Activated T-helper 1 cell treated with anti-CD3 and anti-CD28 coated beads, Interleukin-2, amount 50 U/mL, for 16 hours (primary cell): ENCODE measurements at places on chromosomes 5 and 9.

- DNase-seq, result no peak
Measured at GRCh38 chr5:124995421-124995820, 249.0 kb upstream of the ZNF608 start.

- no peak for DNase-seq
Measured at GRCh38 chr5:95988094-95988493, 26.4 kb upstream of the ELL2 start.

DNA sequence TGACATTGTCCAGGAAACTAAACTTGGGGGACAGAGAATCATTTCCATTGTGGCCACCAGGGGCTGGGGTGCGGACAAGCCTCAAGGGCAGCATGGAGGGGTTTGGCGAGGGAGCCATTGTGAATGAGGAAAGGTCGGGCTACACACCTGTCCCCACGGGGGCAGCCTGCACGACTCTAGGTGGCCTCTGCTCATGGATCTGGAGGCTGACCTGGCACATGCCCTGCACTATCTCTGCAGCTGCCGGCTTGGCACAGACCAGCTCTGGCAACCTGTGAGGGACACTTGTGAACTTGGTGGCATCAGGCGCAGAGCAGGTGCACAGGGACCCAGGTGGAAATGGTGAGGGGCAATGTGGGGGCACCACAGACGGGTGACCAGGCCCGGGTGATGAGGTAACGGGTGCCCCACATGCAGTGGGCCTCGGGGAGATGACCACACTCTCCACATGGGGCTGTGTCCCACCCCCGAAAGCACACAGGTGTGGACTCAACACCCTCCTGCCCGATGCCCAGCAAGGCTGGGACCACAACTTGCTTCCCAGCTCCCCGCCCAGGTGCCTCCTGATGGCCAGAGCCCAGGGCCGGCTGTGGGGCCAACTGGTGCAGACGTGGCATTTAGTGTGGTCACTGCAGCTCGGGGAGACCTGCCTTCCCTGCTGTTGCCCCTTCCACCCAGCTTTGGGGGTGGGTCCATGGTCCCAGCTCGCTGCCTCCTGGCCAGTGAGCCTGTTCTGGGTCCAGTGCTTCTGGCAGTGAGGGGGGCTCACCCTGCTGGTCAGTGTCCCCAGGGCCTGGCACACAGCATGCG, 60.9 kb upstream of the UBAC1 start:
- DNase-seq, result no peak

DNA sequence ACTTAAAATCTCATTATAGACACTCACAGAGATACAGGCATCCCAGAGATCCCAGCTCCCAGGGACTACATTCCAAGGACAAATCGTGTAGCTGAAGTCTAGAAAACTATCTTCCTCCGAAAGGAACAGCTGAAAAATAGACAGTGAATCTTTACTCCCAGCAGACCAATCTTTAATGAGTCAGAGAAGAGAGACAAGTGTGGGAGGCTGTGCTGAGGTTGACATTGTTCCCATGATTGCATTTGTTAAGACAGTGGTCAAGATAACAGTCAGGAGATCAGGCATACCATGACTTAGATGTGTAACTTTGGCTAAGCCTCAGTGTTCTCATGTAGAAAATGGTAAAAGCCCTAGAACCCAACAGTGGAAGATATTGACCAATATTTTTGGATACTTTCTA, 120.7 kb downstream of the PAPPA start:
- DNase-seq, result no peak

DNA sequence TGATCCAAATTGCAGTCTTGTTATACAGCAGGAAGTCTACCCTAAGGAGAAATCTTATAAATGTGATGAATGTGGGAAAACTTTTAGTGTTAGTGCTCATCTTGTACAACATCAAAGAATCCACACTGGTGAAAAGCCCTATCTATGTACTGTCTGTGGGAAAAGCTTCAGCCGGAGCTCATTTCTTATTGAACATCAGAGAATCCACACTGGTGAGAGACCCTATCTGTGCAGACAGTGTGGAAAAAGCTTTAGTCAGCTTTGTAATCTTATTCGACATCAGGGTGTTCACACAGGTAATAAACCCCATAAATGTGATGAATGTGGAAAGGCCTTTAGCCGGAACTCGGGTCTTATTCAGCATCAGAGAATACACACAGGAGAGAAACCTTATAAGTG, 10.4 kb downstream of the ZNF189 start:
- DNase-seq, result no peak

DNA sequence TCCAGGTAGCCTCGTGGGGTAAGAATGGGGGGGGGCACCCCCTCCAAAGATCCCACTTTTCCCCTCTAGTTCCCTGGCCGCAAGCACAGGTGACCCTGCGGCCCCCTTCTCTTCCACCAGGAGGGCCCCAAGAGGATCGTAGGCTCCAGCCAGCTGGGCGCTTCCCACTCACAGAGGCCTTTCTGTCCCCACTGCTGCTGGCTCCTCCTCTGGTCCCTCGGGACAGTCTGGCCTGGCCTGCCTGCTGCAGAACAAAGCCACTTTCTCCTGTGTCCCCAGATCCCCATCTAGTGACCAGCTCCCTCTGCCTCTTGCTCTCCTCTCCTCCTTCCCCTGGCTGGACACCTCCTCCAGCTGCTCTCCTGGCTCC, 534 bp upstream of the SAPCD2 start:
- no peak for DNase-seq

- DNase-seq, result no peak
Measured at GRCh38 chr5:73170522-73170921, 2.5 kb upstream of the TMEM174 start.

- no peak for DNase-seq
Measured at GRCh38 chr5:128597156-128597555, 59.1 kb upstream of the FBN2 start.

DNA sequence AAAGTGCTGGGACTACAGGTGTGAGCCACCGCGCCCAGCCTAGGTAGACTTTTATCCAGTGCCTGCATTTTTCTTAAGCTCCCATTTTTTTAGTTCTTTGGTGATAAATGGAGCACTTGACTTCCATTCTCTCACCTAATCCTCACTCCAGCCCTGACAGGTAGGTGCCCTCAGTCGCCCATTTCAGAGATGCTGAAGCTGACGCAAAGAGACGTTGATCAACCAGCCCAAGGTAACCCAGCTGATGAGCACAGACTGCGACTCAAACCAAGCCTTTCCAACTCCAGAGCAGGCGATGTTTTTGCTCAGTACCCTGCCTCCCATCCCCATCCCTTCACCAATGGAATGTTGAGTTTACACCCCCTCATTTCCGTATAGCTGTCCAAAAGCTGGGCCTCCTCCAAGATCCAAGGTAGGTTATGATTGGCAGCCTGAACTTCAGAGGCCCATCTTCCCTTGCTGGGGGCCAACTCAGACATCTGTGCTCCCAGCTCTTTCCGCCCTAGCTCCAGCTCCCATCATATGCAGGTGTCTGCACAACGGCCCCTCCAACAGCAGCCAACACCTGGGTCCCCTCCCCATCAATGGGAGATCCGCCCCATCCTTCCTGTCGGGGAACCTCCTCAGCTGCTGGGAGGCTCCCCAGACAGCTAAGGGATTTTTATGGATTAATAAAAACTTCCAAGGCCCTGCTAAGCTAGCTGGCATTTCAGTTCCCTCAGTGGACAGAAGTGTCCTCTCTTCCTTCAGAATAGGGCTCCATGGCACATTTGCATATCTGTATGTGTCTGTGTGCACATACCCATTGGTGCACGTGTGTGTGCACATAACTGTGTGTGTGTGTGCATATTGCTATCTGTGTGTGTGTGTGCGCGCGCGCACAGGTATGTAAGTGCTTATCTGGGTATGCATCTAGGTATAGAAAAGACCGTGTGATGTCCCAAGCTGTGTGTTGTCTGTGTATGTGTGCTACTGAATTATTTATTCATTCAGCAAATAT, 39.3 kb upstream of the VDAC1 start:
- DNase-seq, result no peak

DNA sequence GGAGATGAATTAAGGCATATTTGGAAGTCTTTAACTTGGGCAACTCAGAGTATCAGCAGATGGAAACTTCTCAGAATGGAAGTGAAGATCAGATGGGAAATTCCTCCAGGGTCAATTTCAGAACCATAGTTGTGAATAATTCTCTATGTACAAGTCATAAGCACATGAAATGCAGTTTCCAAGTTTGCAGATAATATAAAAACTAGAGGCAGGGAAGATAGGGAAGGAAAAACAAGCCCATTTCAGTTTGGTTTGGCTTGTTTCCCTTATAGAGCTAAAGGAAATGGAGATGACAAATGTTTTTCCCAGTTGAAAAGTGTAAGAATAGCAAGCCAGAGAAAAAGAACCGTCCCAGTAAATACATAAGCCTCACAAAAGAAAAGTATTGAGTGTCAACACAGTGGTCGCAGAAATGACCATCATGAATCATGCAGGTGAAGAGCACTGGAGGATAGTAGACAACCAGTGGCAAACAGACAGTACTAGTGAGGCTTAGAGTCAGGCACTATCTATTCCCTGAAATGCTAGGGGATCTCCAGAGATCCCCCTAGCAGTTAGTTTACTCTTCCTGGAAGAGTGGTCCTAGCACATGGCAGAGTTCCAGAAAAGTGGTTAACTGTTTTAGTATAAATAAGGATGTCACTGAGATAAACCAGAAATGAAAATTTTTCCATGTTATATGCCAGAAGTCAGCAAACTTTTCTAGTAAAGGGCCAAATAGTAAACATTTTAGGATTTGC, 245.9 kb downstream of the SAXO1 start:
- no peak for DNase-seq

GRCh38 chr9:92634712-92635605, 35.0 kb downstream of the IPPK start:
- peak; percentile 25 for DNase-seq

DNA sequence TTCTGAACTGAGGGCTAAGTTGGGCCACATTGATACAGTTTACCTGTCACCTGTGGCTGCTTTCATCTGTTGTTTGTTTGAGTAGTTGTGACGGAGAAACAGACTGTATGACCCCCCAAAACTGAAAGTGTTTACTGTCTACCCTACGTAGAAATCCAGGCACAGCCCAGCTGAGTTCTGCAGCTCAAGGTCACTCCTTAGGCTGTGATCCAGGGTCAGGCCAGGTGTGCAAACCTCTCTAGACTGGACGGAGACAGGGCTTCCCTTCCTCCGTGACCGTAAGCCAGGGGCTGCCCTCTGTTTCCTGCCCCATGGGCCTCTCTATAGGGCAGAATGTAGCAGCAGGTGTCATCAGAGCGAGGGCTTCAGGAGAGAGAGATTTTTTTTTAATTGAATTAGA, 207.9 kb upstream of the OTULINL start:
- DNase-seq, result no peak

DNA sequence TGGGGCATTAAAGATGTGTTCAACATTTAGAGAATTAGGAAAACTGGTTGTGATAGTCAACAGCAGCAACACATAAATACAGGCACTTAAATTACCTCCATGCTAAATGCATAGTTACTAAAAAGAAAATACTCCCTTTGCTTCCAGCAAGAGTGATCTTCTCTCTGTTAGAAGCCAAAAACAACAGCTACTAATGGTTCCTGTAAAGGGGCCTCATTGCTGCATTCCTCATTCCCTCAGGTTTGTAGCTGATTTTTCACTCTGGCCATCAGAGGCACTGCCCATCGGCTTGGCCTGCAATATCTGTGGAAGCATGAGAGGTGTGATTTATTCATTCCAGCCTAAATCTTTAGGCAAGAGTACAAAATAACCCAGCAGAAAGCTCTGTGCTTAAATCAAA, 466.0 kb upstream of the ADAMTS16 start:
- DNase-seq, result no peak

- no peak for DNase-seq
Measured at GRCh38 chr5:171427318-171428167, 8.1 kb downstream of the FGF18 start.

- no peak for DNase-seq
Measured at GRCh38 chr5:135348918-135349317, 50.1 kb downstream of the MACROH2A1 start.

- no peak for DNase-seq
Measured at GRCh38 chr9:35847792-35848572, 19.0 kb downstream of the TMEM8B start.

GRCh38 chr5:83353774-83354173, 117.8 kb upstream of the VCAN start:
- DNase-seq, result no peak

- no peak for DNase-seq
Measured at GRCh38 chr5:118596255-118596654, 392.1 kb downstream of the DTWD2 start.

DNA sequence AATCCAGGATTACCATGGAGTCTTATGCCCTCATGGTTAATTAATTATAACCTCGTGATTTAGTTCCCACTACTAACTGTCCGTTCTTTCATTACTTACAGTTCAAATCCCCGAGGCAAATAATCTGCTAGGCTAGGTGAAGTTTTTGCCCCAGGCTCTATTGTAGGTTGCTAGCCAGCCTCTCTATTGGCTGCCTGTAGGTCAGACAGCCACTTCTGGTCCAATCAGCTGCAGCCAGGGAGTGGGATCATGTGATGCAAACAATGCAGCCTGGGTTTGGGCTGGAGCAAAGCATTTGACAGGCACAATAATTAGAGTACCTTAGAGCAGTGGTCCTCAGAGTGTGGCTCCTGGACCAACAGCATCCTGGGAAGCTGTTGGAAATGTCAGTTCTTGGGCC, 17.7 kb downstream of the TMEM252 start:
- no peak for DNase-seq

DNA sequence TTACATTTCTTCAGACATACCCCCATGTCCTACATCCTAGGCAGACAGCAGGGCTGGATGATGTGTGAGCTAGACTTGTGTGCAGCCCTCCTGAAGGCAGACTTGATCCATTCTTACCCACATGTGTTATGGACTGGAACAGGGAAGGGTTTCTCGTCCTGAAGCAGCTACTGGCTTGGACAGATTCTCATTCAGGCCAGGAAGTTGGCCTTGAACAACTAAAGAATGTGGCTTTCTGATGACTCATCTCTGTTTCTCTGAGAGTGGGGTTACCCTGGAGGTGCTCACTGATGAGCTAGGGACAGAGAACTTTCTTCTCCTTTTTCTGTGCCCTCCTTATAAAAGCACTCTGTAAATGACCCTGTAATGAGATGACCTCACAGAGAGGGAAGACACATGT, 246.5 kb downstream of the PCSK5 start:
- DNase-seq, result no peak

GRCh38 chr5:121758615-121759014, 93.1 kb upstream of the FTMT start:
- DNase-seq, result no peak

DNA sequence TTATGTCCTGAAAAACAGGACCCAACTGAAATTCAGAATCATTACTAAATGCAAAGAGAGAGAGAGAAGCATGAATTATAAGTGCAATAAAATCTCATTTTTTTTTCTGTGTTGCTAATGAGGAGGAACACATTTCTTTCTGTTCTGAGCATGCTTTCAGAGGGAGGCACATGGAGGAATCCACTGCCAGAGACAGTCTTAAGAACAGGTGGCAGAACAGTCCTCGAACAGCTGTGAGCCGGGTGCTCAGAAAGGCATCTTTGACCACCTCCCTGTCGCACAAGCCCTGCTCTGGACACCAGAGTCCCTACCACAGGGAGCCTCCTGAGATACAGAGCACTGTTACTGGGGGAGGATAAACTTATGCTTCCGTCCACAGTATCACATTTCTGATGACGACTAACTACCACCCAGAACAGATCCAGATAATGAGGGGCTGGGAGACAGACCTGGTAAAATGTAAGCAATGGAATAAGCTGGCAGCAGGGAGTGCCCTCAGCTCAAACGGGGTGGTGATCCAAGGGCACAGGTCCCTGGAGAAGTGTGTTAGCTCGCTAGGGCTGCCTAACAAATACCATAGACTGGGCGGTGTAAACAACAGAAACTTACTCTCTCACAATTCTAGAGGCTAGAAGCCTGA, 134.0 kb downstream of the SLC1A3 start:
- DNase-seq, result no peak
